ENCODE measurements at places on chromosomes 2 and 18.

DNA sequence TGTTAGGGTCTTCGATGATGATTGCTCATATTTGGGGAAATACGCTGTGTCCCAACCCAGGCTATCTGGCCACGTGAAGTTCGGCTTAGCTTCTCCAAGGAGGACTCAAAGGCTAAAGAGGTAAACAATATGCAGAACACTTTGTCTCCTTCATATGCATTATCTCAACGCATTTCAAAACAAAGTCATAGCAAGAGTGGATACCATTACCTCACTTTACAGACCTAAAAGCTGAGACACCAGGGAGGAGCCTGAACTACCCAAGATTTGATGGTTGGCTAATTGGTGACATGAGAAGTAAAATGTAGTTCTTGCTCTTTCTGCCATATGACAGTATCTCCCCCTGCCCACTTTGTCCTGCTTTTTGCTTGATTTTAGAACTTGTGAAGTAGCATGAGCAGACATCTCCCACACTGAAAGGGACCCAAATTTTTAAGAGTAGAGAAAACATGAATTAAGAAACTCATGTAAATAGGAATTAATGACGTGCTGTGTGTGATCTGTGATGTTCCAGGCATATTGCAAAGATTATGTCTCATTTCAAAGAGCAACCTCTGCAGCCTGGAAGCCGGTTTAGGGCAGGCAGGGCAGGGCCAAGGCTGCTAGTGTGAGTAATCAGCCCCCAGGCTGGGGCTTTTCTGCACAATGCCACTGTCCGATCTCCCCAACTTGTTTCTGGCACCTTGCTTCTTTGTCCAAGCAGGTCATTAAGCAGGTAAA, 144.5 kb downstream of the BCL11A start:
- DNase-seq = no peak

DNA sequence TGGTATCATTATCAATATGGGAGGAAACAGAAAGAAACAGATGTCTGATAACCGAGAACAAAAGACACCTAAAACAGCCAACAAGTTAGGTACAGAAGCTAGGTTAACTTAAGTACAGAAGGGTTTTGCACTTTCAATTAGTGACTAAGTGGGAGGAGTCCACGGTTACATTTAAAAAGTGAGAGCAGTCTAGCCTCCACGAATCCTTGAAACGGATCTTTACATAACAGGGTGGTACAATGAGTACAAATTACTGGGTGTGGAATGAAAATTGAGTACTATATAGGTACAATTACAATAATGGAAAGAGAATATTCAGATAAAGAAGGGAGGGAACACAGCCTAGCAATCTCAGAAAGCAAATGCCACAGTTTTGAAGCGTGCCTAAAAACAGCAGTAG, 76.6 kb downstream of the TLK1 start:
- DNase-seq = no peak

- DNase-seq = no peak
These were observed 37.2 kb downstream of the ITGA6 start for GRCh38 chr2:172464400-172465129.

- DNase-seq = no peak
These were observed 30.0 kb upstream of the KLHL29 start for GRCh38 chr2:23355001-23355400.

GRCh38 chr18:33833842-33834241, 255.8 kb downstream of the ASXL3 start:
- no peak for DNase-seq

GRCh38 chr2:12504443-12504842, 212.3 kb upstream of the TRIB2 start:
- DNase-seq = no peak

GRCh38 chr2:12835733-12836132, 119.0 kb downstream of the TRIB2 start:
- no peak for DNase-seq

DNA sequence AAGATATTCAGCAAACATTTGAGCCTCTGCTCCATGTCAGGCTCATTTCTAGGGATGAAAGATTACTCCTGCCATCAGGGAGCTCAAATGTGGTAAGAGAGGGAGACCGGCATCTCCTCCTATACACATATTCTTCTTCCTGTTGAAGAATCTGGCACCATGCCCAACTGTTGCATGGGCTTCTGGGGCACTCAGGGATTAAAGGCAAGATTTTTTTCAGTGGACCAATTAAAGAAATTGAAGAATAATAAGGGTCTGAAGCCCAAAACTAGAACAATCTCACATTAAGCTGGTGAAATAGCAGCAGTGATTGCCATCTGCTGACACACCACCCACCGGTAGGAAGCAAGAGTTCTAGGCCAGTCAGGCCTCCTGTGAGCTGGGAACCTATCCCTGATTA, 145.4 kb upstream of the LYPD6 start:
- DNase-seq = peak; percentile 30

DNA sequence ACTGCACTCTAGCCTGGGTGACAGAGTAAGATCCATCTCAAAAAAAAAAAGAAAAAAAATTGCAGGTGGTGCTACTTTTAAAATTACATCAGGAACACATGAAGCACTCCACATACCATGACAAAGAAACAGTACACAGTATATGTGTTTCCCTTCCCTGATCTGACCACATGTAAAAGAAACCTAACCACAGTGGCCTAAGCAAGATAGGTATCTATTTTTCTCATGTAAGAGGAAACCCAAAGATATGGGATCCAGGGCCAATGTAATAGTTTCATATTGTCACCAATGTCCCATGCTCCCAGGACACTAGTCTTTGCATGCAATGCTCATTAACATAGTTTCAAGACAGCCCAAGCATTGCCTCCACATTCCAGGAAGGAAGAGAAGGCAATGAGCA, 99.9 kb downstream of the DYM start:
- DNase-seq = no peak

GRCh38 chr2:23268467-23269263, 116.3 kb upstream of the KLHL29 start:
- no peak for DNase-seq

DNA sequence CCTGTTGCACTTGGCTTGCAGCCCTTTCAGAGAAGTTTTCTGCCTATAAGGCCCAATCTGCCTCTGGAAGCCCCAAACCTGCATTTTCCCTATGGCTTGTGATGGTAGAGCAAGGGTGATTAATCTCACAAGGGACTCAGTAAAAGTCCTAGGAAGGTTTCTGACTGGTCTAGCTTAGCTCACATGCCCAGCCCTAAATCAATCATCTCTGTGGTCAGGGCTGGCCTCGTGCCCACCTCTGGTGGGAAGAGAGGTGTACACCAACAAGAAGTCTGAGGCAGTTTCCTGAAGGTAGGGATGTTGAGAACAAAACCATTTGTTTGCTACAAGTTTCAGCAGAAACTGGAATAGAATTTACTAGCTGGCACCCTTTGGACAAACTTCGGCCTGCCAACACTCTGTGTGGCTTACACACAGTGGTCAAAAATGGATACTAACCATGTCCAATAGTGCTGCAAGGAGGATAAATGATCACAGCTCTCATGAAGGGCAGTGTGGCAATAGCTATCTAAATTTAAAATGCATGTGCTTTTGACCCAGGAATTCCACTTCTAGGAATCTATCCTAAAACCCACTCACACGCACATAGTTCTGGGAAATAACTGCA, 96.4 kb downstream of the EN1 start:
- no peak for DNase-seq

DNA sequence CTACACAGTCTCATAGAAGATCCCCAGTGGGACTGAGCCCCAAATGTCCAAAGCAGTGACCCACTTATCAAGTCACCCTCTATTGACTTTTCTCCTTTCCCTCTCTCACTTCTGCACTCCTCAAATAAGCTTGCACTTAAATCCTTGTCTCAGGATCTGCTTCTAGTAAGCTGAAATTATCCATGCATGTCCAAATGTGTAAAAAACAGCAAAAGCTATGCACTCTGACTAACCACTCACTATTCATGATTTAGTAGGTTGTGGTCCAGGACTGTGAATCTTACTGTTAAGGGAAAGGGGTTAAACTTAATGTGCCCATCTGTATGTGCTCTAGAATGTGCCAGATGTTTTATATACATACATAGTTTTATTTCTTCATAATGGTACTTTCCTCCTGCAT, 115.4 kb downstream of the SCG2 start:
- DNase-seq = no peak

- DNase-seq = no peak
These were observed 90.0 kb downstream of the MBP start for GRCh38 chr18:77042583-77042982.

GRCh38 chr2:238235331-238235732, 4.5 kb downstream of the HES6 start:
- no peak for DNase-seq
